ENCODE measurements at places on chromosomes 12 and 14. TPM values are rescaled to one million over a fixed set of nuclear protein-coding genes. Genes with fewer than 3 reads are reported as not detected.

RDH11 gene
- 115 TPM for total RNA-seq

FGD4 gene
- total RNA-seq, result 14.4 TPM

CCDC177 gene
- total RNA-seq, result not detected

E2F7 gene
- total RNA-seq, result 7.8 TPM

SLC8B1 gene
- total RNA-seq, result 21.9 TPM

TSPAN8 gene
- total RNA-seq, result not detected

CLEC2B gene
- 1.6 TPM for total RNA-seq

PDZRN4 gene
- total RNA-seq, result not detected

OTUB2 gene
- total RNA-seq, result 2.4 TPM

LGR5 gene
- total RNA-seq, result not detected

OTOGL gene
- total RNA-seq, result not detected

ACIN1 gene
- 63.2 TPM for total RNA-seq

CCDC198 gene
- total RNA-seq, result not detected

RPGRIP1 gene
- not detected for total RNA-seq

LRFN5 gene
- not detected for total RNA-seq

SLC6A15 gene
- total RNA-seq, result 37.3 TPM

KRT3 gene
- not detected for total RNA-seq

DACT1 gene
- total RNA-seq, result under 0.01 TPM

KERA gene
- total RNA-seq, result not detected

SARNP gene
- 109 TPM for total RNA-seq

LRTM2 gene
- total RNA-seq, result not detected

KRT6A gene
- 3,851 TPM for total RNA-seq

SERPINA9 gene
- total RNA-seq, result not detected

KRT77 gene
- total RNA-seq, result not detected

ASPG gene
- not detected for total RNA-seq

APEX1 gene
- total RNA-seq, result 200 TPM

CD69 gene
- total RNA-seq, result not detected

CLEC4D gene
- total RNA-seq, result not detected

KCNJ8 gene
- total RNA-seq, result not detected

MSI1 gene
- not detected for total RNA-seq

PEBP1 gene
- 285 TPM for total RNA-seq
